ENCODE measurements at places on chromosomes 12 and 14. TPM values are rescaled to one million over a fixed set of nuclear protein-coding genes. Genes with fewer than 3 reads are reported as not detected.

GRCh38 chr12:3902921-3903320, 29.7 kb upstream of the PARP11 start:
- no peak for DNase-seq

- DNase-seq: no peak
Measured at GRCh38 chr14:102403028-102403427, 40.3 kb downstream of the TECPR2 start.

GRCh38 chr14:80705241-80705980, 236.1 kb downstream of the CEP128 start:
- no peak for DNase-seq

The B3GNT4 gene
- not detected for total RNA-seq

The KLRC3 gene
- total RNA-seq: not detected

The GALNT8 gene
- not detected for total RNA-seq

DNA sequence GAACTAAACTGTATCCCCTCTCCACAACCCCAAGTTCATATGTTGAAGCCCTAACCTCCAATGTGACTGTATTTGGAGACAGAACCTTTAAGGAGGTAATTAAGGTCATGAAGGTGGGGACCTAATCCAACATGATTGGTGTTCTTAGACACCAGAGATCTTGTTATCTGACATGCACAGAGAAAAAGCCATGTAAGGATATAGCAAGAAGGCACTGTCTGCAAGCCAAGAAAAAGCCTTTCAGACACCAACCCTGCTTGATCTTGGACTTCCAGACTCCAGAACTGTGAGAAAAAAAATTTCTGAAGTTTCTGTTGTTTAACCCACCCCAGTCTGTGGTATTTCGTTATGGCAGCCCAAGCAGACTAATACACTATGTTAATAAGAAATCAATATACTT, 62.2 kb upstream of the CFL2 start:
- DNase-seq: no peak
